ENCODE measurements at places on chromosomes 3 and 15. TPM values are rescaled to one million over a fixed set of nuclear protein-coding genes. Genes with fewer than 3 reads are reported as not detected.

- no peaks in the 10 kb centered on the region for H3K36me3 ChIP-seq
- no peak overlapping the region for H3K27ac ChIP-seq
- H3K4me1 ChIP-seq = peaks cover 2% of the 10 kb centered on the region
Observed at GRCh38 chr3:15347063-15347736, 14.8 kb upstream of the SH3BP5 start.

HTR3D gene
- total RNA-seq = not detected

DNA sequence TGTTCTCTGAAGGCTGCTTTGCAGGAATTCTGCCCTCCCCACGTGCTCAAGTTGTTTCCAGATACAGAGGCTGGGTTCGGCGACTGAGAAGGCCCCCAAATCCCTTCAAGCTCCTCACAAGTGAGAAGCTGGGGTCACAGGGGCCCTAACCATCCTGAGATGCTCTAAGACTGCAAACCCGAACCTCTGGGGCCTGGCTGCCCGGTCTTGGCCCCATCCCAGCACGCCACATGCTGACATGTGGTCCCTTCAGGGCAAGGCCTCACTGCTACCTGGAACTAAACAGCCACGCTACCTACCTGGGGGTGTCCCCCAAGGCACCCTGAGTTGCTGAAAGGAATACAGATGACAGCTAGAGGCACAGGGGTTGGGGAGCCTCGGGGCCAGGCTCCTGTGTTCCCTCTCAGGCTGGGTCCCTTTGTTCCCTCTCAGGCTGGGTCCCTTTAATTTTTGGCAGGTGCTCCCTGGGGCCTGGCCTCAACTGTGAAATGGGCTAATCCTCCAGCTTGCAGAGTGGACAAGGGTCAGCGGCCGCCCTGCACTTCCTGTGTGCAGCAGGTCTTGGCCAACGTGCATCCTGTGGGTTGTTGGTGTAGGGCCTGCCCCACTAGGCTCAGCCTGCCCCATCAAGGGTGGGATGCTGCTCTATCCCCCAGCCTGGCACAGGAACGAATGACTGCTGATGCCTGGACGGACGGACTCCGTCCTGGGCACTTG is 32.5 kb downstream of the KLHL25 start:
- H3K4me1 ChIP-seq = no peaks in the 10 kb centered on the region
- H3K4me3 ChIP-seq = no peak overlapping the region
- no peaks in the 10 kb centered on the region for H3K27me3 ChIP-seq
- H3K27ac ChIP-seq = peak overlapping the region; percentile 15
- DNase-seq = no peak

DNA sequence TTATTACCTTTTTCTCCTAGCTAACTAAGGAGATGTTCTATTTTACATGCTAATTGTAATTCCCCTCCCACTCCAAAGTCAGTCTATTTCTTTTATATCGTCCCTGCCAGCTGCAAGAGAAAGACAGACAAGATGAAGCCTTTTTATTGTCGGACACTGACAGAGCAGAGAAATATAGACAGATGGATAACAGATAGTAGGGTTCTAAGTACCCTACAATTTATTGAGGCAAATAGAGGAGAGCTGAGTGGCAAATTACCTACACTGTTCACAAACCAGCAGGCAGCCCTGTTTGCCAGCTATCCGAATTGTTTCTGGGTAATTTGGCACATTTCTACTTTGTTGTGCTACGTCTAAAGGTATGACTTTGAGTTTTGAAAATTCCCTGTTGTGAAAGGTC is 392.3 kb upstream of the ZNF717 start:
- no peak overlapping the region for H3K27ac ChIP-seq
- H3K27me3 ChIP-seq = no peaks in the 10 kb centered on the region
- no peaks in the 10 kb centered on the region for H3K4me1 ChIP-seq

Data from kidney (tissue), 22 donors.